ENCODE measurements at places on chromosomes 1 and 21.

DNA sequence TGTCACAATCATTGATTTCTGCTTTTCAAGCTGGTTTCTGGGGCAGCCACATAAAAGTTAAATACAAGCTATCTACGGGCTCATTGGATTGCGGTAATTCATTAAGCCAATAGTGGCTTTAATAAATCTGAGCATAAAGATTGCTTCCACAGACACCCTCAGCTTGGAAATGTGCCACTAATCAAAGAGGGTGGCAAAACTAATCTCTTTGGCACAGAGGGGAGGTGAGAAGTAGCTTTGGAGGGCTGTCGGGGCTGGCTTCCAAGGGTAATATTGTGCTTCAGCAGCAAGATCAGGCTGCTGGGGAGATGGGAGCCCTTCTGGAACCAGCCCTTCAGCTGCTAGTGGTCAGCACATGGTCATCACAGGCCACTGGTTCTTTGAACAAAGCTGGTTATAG is 21.2 kb upstream of the KAZN start:
- no peak for DNase-seq

DNA sequence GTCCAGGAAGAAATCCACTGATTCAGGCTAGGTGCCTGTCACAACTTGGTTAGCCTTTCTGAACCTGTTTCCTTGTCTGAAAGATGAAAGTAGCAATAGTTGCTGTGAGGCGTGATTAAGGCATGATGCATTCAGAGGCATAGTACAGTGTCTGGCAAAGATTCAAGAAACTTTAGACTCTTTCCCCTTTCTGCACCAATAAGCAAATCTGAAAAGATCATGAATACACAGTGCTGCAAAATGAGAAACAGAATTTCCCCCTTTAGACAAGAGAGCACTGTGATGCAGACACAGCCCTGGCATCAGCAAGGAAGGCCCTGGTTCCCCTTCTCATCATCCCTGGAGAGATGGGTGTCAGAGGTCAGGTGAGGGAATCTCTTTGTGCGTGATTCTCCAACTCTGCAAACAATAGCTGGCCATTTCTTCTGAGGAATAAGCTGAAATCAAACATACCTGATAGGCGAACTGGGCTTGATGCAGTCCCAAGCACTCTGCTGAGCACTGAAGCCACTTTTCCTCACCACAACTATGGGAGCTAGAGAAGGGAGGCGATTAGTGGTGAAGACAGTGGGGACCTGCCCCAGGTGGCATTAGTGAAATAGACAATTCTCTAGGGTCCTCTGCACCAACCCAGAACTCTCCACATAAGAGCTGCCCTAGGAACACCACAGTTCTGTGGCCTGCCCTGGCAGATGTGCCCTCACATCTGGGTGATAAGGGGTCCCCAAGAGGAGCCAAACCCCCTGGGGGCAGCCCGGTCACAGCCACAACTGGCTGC is 41.7 kb downstream of the ITPKB start:
- DNase-seq = no peak

DNA sequence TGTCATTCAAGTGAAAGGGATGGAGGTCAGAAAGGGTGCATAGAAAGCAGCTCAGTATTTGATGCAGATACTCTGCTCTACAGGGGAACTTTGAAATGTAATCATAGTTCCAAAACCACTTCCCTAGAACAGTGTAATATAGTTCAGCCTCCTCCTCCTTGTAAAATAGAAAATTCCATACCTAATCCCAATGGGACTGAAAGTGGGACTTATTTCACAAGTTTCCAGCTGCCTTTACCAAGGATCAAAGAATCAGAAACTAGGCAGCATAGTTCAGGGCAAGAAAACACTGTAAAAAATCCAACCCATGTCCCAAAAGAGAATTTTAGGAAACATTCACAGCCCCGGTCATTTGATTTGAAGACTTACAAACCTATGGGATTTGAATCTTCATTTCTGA is 8.1 kb upstream of the TMCO2 start:
- no peak for DNase-seq

- no peak for DNase-seq
These were observed 11.1 kb downstream of the BATF3 start for GRCh38 chr1:212688341-212689047.

DNA sequence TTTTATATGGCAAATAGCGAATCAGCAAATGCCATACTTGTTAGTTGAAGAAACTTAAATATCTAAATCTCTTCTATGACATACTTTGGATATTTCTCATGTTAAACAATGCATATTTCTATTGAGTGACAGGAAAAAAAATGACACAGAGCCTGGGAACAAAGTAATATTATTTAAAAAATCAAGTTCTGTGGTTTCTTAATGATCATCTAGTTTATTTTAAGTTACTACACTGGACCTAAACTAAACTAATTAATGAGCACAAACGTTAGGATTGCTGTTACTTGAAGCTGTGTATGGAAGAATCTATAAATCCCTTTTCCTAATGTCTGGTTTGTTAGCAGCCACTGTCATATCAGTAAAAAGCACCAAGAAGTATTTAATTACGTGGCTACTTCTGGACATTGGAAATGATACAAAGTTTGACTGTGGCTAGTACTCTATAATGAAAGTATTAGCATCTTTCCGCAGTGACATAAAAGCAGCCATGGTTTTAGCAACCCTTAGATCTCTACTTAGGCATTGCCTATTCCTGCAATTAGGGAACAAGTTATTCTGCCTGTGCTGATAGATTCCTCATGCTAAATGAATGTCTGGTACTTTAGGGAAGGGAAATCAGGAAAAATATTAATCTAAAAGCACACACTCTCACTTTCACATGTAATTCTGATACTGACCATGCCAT is 981.7 kb upstream of the B3GALT2 start:
- DNase-seq = no peak

DNA sequence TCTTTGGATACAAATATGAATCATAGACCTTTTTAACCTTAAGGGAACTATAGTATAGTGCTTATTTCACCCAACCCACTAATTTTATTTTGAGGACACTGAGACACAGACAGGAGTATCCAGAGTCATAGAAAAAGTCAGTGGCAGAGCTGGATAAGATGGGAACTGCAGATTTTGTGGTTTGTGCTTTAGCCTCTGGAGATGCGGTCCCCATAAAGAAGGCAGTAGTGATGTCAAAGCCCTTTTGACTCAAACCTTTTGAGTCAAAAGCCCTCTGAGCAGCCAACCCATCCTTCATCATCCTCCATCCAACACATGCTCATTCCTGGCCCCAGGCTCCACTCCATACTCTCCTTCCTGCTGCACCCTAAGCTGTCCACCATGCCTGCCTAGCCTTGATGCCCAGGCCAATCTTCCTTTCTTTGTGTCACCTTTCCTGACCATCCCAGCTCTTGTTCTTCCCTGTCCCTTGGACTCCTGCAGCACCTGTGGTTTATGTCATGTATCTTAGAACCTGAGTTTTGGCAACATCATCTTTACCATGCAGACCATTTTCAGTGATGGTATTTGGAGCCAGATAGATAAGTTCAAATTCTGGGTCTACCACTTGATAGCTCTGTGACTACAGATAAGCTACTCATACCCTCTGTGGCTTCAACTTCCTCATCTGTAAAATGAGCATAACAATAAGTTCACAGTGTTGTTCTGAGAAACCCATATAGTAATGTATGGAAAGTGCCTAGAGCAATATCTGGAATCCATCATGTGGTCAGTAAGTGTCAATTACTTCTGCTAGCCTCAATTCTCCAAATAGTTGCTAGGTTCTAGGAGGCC is 20.1 kb downstream of the SLAMF1 start:
- no peak for DNase-seq

All from thoracic aorta (tissue), 2 donors.